CD8-positive, alpha-beta T cell (primary cell): ENCODE measurements at places on chromosomes 1 and 21.
A peak's percentile ranks its signal among the peaks of the same experiment; 100 is the strongest.

GRCh38 chr1:31934706-31935629 is 3.2 kb downstream of the PTP4A2 start:
- no peak for DNase-seq

DNA sequence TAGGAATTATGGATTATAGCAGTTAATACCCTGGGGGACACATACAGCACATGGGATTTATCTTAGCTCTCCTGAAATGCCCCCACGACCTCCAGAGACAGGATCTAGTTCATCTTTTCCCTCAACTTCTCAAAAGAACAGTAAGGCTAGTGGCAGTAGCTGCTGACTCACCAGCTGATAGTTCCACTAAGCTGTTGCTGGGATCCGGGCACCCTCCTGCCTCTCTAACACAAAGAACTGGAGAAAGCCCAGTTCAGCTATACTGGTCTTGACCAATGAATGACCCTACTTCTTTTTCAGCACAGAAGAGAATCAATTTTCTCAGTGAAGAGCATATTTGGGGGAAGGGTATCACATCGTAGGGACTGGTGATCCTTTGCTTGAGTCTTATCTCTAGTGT is 84.1 kb downstream of the PGBD5 start:
- no peak for DNase-seq

DNA sequence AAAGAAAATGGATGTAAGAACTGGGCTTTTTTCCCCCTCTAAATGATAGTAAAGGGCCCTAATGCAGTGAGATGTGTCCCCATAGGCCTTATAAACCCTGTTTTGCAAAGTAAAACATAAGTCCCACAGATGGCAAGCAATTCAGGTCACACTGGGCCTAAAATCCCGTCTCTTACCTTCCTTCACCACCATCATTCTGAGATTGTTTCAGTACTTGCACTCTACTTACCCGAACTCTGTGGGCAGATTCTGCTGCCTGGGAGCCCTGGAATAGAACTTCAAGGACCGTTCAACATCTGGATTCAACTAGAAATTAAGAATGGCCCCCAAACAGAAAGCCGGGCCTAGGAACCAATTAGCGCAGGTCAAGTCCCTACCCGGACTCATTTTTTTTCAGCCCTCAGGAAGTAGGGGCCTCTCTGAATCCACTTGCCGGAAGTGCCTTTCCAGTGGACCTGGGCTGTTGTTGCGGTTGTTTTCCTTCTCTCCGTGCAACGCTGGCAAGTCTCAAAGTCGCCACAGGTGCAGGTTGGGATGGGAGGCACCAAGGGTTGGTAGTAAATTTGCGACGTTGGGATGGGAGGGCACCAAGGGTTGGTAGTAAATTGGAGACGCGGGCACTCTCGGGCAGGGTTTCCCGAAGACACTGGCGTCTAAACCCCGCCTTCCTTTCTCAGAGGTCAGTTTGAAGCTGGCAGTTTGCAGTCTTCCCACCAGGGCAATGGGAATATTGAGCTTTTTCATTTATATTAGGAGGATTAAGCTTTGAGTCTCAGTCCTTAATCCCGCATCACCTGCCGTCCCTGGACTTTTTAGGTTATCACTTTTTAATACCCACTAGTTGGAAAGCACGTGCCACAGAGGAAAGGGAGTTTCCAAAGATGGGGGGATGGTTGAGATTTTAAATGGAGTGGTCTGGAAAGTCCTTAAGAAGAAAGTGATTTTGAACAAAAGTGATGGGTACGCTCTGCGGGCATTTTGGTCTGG is at the start of gene TMEM69:
Gene TMEM69 (plus strand): TSS at position 428 of the 987 bp plus-strand sequence. CDS start 2,888 bp downstream, outside the sequence.
- peak; percentile 93 for DNase-seq

- DNase-seq = no peak
Measured at GRCh38 chr1:191886977-191887376, 271.3 kb upstream of the RGS18 start.

- no peak for DNase-seq
Measured at GRCh38 chr1:149884433-149885338, 14.7 kb upstream of the BOLA1 start.

DNA sequence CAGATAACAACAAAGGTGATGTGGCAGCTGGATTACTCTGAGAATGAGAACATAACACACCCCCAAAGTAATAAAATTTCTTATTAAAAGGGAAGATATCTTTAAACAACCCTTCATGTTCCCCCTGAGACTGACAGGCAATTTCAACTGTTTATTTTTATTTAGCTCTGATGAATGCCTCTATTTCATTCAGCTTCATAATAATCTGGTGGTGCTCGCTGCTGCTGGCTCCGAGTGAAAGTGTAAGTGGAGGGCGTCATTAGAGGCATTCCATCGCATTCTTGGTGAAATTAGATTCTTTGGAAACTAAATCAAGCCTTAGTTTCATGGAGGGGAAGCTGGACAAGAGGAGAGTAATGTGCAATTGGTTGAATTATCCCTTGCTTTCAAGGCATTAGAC is 128.9 kb downstream of the GRIK1 start:
- no peak for DNase-seq

GRCh38 chr1:16172964-16173446 is 17.1 kb upstream of the EPHA2 start:
- DNase-seq = no peak

GRCh38 chr1:64588876-64589275 is 118.9 kb downstream of the CACHD1 start:
- DNase-seq = no peak
